WTC11 (cell line): ENCODE measurements at places on chromosomes 3 and 15.
A peak's percentile ranks its signal among the peaks of the same experiment; 100 is the strongest.

DNA sequence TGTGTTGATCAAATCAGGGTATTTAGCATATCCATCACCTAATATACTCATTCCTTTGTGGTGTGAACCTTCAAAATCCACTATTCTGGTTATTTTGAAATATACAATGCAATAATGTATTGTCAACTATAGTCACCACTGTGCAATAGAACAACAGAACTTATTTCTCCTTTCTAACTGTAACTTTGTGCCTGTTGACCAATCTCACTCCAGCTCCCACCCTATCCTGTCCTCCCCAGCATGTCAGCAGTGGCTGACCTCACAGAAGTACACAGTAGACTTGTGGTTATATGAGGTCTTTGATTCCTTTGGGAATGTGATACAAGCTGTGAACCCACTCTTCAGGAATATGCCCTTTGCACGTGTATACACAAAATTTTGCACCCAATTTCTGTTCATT lies 64.2 kb downstream of the ECT2 start:
- DNase-seq = no peak

DNA sequence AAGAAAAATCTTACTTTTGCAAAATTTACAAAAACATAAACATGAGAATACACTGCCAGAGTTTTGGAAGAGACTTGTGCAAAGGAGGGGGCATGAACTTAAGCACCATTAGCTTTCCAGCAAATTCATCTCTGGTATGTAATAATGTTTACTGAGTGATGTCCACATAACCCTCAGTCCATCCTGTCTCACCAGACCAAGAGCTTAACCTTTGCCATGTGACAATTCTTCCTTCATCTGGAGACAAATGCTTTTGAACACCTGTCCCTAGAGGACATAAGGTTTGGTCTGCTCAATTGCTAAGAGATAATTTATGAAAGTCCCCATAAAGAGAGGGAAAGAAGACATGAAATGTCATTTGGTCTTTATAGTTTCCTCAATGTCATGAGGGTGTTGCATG lies 412.3 kb downstream of the ERC2 start:
- DNase-seq = no peak

DNA sequence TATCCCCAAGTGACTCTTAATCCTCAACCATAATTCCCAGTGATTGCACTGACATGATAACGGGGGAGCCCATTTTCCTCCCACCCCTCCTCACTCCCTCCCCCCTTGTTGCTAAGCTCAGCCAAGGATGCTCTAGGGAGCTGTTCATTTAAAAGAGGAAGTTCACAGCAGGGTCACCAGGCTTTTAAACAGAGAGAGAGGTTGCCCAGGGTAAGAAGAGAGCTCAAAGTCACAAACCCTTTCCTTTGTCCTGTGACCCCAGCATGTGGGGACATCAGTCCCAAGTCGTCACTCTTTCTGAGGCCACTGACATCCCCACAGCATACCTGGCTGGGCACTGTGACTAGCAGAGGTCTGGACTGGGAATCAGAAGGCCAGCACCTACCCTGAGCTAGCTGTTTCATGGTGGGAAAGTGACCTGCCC lies 144.1 kb downstream of the RORA start:
- DNase-seq = no peak

DNA sequence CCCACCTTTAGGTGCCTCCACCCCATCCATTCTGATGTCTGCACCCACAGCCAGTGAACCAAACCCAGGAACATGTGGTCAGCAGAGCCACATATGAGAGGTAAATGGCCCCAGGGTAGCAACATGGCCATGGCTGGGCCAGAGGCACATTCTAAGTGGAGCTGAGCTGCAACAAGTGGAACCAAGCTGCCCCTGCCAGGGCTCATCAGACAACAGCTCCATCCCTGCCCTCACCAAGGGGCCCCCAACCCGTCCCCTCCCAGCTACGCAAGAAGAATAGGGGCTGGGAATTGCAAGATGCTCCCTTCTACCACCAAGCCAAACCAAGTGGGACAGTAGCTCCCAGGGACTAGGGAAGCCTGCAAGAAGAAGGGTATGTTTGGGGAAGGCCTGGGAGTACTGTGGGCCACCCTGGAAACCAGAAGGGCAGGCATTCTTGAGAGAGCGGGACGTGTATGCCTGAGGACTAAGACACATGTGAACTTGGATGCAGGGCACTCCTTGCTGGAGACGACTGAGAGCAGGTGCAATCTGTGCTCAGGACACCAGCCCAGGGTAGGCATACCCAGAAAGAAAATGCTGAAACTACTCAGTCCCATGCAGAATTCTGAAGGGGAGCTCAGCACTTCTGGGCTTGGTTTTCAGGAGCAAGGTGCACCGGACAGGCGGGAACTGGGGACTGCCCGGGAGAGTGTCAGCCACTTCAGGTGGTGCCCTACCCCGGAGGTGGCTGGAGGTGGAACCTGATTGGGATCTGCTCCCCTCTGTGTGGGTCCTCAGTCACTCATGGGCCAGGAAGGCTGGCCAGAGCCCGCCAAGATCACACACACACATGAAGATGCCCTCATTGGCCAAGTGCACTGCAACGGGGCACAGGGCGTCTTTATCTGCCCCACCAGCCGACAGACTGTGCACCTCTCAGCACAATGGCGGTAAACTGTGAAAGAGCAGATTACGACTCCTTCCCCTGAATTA lies 9.5 kb downstream of the MYL3 start:
- peak; percentile 7 for DNase-seq

- no peak for DNase-seq
These were observed 5.7 kb upstream of the CCDC80 start for GRCh38 chr3:112646623-112647022.

DNA sequence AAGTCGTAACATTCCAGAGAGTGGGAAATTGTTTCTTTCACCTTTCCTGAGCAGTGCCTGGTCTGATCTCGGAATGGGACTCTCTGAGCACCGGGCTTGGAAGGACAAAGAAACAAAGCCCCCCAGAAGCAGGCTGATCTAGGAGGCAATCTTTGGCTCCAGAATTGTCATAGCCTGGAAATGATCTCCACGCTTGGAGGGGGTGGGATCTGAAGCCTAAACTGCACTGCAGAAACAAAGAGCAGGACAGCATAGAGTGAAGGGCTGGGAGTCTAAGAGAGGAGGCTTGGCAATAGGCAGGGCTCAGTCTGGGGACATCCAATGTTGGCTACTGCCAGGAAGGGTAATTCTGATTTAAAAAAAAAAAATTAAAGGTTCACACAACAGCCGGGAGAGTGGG lies 1.9 kb downstream of the CRABP1 start:
- no peak for DNase-seq

GRCh38 chr3:42116466-42116865 lies 25.3 kb downstream of the TRAK1 start:
- DNase-seq = no peak

DNA sequence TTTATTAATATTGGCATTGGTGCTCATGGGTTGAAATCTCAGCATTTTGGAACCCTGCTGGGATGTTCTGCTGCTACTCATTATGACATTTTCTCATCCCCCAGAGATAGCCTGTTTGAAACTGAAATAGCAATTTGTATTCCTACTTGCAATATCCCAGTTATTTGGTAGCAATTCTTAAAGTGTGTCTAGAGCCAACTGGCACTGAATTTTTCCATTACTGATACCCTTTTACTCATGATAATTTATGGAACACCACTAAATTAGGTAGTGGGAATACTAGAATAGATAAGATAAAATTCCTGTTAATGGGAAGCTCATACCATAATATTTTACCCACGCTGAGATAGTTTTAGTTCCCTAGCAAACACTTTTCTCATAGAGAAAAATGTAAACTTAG lies 309.3 kb downstream of the SV2B start:
- DNase-seq = no peak

DNA sequence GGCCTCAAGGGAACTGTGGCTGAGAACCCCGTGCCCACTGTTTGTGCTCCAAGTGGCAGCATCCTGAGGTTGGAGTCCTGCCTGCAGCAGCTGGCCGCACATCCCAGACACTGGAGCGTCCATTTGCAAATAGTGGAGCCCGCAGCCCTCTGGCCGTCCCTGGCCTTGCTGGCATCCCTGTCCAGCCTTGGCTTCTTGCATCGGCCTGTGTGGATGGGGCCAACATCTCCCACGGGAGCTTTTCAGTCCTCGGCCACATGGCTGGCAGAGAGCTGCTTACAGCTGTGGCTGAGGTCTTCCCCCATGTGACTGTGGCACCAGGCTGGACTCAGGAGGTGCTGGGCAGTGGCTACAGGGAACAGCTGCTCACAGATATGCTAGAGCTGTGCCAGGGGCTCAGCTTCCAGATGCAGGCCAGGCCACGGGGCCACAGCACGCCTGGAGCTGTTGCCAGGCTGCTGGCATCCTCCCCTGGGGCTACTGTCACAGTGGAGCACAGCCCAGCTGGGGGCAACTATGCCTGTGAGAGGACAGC lies 71.2 kb downstream of the FAM43A start:
- DNase-seq = no peak
